T-helper 17 cell (primary cell): ENCODE measurements at places on chromosomes 1 and 21. TPM values are rescaled to one million over a fixed set of nuclear protein-coding genes. Genes with fewer than 3 reads are reported as not detected.

DNA sequence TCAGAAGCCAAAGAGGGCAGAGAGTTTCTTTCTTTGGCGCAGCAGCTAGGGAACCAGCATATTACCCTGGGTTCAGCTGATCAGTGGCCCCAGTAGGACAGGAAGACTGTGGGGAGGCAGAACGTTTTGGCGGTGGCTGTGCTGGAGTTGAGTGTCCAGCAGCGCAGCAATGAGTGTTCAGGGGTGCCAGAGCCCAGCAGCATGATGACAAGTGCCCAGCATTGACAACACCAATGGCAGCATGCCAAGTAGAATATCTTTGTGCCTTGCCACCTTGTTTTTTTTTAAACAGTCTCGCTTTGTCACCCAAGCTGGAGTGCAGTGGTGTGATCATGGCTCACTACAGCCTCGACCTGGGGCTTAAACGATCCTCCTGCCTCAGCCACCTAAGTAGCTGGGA lies 106.7 kb upstream of the CDC42BPA start:
- no peak for DNase-seq
- H3K36me3 ChIP-seq, result peaks cover 9% of the 10 kb centered on the region

DNA sequence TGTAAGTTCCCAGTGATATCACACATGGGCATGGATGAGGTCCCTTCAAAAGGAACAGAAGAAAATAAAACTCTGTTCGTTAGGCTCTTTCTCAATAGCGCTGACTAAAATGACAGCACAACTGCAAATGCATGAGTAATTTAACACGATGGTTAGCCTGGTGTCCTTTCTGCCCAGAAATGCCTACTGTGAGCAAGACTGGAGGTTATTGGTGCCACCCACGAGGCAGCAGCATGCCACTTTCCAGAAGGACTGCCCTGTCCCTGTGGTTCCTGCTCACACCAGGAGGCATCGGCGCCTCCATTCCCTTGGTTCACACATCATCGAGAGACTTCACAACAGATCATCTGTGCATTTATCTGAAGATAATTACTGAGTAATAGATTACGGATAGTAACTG lies 26.2 kb downstream of the VPS26C start:
- H3K27me3 ChIP-seq, result no peaks in the 10 kb centered on the region
- H3K36me3 ChIP-seq, result peaks cover 2% of the 10 kb centered on the region
- H3K27ac ChIP-seq, result peak overlapping the region; percentile 45
- H3K4me1 ChIP-seq, result peaks cover 43% of the 10 kb centered on the region
- no peak for DNase-seq
- no peak overlapping the region for H3K4me3 ChIP-seq

SASS6 gene
- 1.9 TPM for total RNA-seq

DNA sequence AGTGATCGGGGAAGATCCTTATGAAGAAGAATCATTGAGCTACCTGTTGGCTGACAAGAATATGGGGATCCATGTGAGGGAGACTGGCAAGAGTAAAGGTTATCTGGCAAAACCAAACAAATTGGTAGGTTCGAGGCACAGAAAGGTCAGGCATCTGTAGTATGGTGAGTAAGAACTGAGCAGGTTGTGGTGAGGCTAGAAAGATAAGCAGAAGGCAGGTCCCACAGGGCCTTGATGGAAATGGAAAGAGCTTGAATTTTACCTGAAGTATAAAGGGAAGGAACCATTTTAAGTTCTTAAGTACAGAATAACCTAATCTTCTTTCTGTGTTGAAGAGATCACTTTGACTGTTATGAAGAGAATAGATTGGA lies 11.1 kb downstream of the PTPRC start:
- no peak for DNase-seq
- no peaks in the 10 kb centered on the region for H3K27me3 ChIP-seq
- peaks cover 23% of the 10 kb centered on the region for H3K36me3 ChIP-seq
- peak overlapping the region; percentile 85 for H3K27ac ChIP-seq
- H3K4me3 ChIP-seq, result peak overlapping the region; percentile 77

GRCh38 chr1:183842795-183843144 lies 37.9 kb downstream of the RGL1 start:
- H3K36me3 ChIP-seq, result no peaks in the 10 kb centered on the region
- H3K4me3 ChIP-seq, result no peak overlapping the region
- DNase-seq, result no peak
- peak overlapping the region; percentile 9 for H3K27ac ChIP-seq
- peaks cover 17% of the 10 kb centered on the region for H3K4me1 ChIP-seq

- no peaks in the 10 kb centered on the region for H3K27me3 ChIP-seq
- H3K4me3 ChIP-seq, result peak overlapping the region; percentile 71
- H3K27ac ChIP-seq, result peak overlapping the region; percentile 88
- H3K4me1 ChIP-seq, result peaks cover 50% of the 10 kb centered on the region
- no peak for DNase-seq
Measured at GRCh38 chr1:89261926-89262515, 10.6 kb downstream of the GBP5 start.

RPE65 gene
- total RNA-seq, result not detected

DNA sequence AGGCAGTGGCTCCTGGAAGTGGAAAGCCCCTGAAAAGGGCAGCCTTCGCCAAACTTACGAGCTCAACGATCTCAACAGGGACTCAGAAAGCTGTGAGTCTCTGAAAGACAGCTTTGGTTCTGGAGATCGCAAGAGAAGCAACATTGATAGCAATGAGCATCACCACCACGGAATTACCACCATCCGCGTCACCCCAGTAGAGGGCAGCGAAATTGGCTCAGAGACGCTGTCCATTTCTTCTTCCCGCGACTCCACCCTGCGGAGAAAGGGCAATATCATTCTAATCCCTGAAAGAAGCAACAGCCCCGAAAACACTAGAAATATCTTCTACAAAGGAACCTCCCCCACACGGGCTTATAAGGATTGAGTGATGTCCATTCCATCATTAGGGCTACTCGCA lies 42.4 kb downstream of the PLPPR4 start:
- no peaks in the 10 kb centered on the region for H3K36me3 ChIP-seq
- H3K27ac ChIP-seq, result no peak overlapping the region
- no peaks in the 10 kb centered on the region for H3K4me1 ChIP-seq
- DNase-seq, result no peak
- peaks cover 6% of the 10 kb centered on the region for H3K27me3 ChIP-seq

DNA sequence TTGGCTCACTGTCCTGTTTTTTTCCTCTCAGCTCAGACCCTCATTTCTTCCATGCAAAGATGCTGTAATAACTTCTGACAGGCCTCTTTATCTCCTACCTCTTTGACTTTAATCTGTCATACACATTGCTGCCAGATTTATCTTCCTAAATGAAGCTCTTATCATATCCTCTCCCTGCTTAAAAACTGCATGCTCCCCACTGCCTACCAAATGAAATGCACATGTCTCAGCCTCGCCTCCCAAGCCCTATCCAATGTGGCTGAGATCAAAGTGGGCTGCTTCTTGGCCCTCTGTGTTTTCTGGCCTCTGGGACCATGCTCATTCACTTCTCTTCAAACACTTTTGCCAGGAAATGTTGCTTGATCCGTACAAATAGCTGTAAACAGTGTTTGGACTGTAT lies 38.3 kb downstream of the IRF2BP2 start:
- no peak overlapping the region for H3K27ac ChIP-seq
- H3K4me1 ChIP-seq, result no peaks in the 10 kb centered on the region
- H3K4me3 ChIP-seq, result no peak overlapping the region

GRCh38 chr1:24600551-24600950 lies 42.6 kb upstream of the SRRM1 start:
- peaks cover 17% of the 10 kb centered on the region for H3K27me3 ChIP-seq
- DNase-seq, result no peak
- no peak overlapping the region for H3K4me3 ChIP-seq

DNA sequence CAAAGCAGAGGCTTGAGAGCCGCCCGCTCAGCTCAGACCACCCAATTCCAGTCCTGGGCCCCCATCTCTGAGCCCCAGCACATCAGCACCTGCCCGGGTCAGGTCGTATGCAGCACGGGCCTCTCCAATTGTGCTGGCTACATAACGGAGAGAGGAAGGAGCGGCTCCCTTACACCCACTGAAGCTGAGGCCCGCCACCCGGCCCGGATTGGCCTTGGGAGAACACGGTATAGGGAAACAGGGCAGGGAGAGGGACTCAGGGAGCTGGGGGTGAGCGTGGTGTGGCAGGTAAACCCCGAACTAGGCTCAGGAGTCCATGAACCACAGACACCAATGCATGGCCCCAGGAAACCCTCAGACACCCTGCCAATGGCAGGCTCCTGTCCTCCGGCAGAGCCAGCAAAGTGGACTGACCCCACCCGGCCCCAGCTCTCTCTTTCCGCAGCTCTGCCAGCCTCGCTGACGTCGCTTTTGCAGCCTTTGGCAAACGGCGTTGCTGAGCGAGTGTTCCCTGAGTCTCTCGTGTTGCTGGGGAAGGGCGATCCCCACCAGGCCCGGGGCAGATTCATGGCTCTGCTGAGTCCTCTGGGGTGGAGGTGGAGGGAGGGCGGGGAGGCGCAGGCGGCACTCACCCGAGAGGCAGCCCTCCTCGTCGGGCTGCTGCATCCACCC lies 16.5 kb downstream of the MEGF6 start:
- no peak overlapping the region for H3K4me3 ChIP-seq
- H3K36me3 ChIP-seq, result peaks cover 3% of the 10 kb centered on the region
- peaks cover 4% of the 10 kb centered on the region for H3K27me3 ChIP-seq
- no peak for DNase-seq
- no peak overlapping the region for H3K27ac ChIP-seq

GJA8 gene
- not detected for total RNA-seq

GRCh38 chr1:89843273-89844130 lies 22.7 kb downstream of the LRRC8D start:
- DNase-seq, result peak; percentile 71
- H3K27me3 ChIP-seq, result no peaks in the 10 kb centered on the region
- peak overlapping the region; percentile 93 for H3K27ac ChIP-seq
- peak overlapping the region; percentile 95 for H3K4me3 ChIP-seq
- H3K36me3 ChIP-seq, result no peaks in the 10 kb centered on the region
- peaks cover 40% of the 10 kb centered on the region for H3K4me1 ChIP-seq
